NCI-H187 treated with DMSO at 0.1 percent for 48 hours (cell line): ENCODE measurements at places on chromosomes 1 and 21.

DNA sequence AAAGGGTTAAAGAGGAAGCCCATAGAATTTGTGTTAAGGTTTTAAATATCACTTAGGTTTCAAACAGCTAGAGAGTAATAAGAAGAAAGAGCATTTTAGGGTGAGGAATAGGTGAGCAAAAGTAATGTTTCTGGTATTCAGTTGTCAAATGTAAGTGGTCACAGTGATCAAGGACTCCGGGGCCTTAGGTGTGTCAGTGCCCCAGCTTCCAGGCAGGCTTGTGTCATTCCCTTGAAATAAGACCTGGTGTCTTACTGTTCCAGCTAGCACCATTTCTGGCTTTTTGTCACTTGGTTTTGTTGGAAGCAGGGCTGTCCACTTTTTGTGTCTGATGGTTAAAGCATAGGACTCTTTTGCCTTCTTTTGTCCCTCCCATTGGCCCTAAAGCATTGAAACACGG is 69.6 kb downstream of the DYRK1A start:
- DNase-seq, result no peak

- DNase-seq, result no peak
Observed at GRCh38 chr1:39462074-39462473, 29.4 kb upstream of the BMP8A start.

DNA sequence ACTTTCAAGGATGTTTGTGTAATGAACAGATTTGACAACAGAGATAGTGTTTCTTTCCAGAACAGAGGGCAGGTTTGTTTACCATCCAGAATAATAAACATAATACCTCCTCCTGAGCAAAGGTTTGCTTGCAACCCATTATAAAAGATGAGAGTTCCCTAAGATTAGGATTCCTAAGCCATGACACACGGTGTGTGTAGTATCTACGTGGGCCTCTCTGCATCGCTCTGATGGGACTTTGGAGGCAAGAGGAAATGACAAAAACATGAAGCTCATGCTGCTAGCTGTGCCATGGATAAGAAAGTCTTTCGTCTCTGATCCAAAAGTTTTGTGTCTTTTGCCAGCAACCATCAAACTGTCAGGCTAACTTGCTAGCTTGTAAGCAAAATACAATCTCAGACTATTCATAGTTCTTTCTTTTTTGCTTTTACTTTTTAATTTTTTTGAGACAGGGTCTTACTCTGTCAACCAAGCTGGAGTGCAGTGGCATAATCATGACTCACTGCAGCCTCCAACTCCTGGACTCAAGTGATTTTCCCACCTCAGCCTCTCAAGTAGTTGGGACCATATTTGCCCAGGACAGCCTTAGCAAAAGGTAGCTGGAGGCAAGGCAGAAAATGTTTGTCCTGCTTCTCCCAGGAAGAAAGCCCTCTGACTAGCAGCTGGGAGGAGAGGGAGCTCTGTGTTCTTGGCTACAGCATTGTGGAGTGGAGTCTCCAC is 81.1 kb downstream of the LHX4 start:
- DNase-seq, result no peak

- DNase-seq, result no peak
Observed at GRCh38 chr1:230713547-230713914, 391 bp downstream of the AGT start.

- DNase-seq, result no peak
Observed at GRCh38 chr1:208027861-208028260, 116.9 kb upstream of the CD34 start.

- DNase-seq, result no peak
Observed at GRCh38 chr1:162214202-162214601, 144.7 kb downstream of the NOS1AP start.

DNA sequence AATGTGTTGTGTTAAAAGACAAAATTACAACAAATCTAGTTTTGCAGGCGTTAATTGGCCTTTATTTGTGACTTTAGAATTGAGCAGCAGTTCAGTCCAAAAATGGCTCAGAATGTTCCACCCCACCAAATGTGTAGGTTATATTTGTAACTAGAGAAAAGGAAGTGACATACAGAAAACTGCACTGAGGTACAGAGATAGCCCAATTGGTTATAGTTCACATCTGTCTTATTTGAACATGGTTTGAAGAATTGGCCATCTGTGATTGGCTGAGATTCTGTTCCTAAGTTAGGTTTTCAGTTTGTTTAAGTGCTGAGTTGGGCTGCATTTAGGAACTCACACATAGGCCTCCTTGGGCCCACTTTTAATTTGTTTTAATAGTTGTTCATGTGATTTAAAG is 12.0 kb upstream of the FMO2 start:
- no peak for DNase-seq

DNA sequence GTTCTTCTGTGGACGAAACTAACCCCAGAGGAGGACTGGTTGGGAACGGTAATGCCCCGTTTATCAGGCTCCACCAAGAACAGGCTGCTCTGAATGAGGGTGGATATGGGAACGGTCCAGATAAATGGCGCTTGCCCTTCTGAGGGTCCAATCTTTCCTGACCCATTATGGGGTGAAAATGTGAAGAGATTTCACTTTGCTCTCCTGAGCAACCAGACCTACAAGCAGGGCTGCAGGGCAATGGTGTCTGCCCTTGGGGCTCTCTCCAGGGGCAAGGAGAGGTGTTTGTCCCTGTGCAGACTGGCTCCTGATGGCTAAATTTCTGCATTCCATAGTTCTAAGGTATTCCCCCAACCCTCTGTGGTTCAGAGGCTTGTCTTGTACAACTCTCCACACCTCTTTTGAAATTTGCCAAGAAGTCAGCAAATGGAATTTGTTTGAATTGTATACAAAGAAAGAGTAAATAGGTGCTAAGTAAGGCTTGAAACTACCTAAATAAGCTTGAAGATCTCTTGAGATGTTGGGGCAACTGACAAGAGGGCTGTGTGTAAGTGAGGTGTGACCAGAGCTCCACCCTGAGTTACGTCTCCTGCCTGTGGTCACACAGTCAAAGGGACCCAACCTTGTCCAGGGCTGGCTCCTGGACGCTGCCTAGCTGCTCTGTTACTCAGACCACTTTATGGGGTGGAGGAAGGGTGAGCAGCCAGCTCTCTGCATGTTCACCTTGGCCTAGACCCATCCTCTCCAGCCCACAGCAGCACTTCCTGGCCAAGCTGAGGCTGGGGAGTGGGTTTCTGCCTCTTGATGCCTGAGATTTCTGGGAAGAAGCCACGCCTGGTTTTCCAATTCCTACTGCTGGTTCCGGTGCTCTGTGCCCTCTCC is 24.8 kb downstream of the SLC2A1 start:
- DNase-seq, result no peak

DNA sequence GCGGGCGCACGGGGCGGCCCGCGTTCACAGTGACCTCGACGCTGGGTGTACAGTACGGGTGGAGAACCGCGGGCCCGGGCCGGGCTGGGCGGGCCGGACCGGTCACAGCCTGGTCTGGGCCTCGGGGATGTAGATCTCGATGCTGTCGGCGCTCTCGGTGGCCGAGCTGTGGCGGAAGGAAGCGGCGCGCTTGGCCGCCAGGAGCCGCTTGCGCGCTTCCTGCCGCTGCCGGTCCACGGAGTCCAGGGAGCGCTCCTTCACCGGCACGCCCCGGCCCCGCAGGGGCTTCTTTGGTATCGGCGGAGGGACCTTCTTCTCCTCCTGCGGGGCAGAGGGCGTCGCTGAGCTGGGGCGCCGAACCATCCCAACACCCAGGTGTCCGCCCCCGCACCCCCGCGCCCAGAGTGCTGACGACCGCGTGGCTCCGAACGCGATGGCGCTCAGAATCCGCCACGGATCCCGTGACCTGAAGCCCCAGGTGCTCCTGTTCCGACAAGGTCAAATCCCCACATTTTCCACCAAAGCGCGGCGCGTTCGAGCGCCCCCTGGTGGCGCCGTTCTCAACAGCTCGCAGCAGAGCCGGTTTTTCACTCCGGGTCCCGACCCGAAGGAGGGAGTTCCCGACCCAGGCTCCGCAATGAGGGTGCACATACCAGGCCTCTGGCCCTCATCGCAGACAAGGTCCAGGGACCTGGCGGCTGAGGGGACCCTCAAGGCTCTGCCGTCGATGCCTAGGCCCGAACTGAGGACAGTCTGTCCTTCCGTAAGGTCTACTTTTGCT is 6.6 kb upstream of the SMIM12 start:
- no peak for DNase-seq

GRCh38 chr1:20123722-20124455 is 4.6 kb upstream of the PLA2G2D start:
- DNase-seq, result no peak

- no peak for DNase-seq
Observed at GRCh38 chr1:67342076-67342890, 34.6 kb downstream of the IL12RB2 start.

DNA sequence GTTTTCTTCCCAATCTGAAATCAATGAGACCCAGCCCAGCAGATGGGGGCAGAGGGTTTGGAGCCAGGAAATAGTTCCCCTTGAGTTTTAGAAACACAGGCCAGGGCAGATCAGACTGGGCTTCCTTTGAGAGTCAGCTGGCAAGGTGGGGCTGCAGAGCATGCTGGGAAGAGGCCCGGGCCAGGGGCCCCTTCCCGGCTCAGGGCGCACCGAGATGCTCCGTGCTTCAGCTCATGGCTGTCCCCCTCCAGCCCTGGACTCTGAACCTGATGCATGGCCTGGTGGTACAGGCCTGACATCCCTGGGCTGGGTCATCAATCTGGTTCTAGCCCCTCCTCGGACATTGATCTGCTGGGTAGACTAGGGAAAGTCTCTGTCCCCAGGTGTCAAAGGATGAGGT is 65.1 kb upstream of the RUNX3 start:
- DNase-seq, result no peak

GRCh38 chr21:29487154-29487553 is 188.4 kb downstream of the BACH1 start:
- DNase-seq, result no peak

DNA sequence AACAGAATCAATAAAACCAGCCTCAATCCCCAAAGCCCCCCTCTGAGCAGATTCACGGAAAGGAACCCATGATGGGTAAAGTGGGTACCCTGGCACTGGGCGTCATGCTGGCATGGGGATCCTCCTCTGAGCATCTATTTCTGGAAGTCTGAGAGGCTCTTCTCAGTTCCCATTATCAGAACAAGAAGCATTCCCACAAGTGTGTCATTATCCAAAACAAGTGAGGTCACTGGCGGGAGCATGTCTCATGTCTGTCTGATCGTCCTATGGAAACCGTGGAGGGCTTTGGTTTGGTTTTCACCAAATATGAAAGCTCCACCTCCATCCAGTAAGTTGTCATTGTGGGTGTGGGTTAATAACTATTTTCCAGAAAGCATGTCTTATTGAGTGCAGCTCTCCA is 70.7 kb downstream of the PGM1 start:
- DNase-seq, result no peak

DNA sequence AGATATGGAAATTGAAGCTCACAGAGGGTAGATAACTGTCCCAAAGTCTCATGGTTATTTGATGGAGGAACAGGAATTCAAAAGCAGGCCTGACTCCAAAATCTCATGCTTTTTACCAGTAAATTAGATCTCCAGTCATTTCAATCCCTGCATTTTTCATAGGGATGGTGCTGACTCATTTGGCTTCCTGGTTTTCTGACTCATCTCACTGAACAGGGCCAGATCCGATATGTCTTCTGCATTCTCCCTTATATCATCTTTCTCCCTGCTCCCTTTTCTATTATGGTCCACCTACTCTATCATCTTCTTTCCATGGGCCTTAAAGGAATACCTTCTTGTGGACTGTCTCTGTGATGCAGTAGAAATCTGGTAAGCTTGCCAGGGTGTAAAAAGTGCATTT is 187.2 kb downstream of the FGGY start:
- no peak for DNase-seq

- no peak for DNase-seq
Observed at GRCh38 chr1:9028921-9029705, 2.9 kb upstream of the SLC2A7 start.

DNA sequence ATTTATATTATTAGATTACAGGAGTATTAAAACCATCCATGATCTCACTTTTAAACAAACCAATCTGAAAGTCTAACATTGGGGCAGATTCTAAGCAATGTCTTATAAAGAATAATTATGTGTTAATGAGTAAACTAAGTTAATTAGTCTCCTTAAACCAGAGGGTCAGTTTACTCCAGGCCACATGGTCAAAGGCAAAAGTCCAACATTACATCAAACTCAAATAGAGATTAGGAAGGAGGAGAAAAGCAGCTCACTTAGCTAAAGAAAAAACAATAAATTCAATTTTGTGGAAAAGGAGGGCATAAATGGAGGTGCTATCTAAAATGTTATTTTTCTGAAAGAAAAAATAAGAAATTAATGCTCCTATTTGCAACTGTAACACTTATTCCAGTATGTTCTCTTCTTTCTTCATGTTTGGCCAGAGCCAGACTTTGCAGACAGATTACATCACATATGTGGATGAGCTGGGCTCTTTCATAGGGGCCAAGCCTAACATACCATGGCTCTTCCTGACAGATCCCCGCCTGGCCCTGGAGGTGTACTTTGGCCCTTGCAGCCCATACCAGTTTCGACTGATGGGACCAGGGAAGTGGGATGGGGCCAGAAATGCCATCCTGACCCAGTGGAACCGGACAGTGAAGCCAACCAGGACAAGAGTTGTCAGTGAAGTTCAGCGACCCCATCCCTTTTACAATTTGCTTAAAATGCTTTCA is 24.3 kb upstream of the FMO2 start:
- DNase-seq, result no peak

GRCh38 chr1:77281491-77282186 is at the start of gene AK5:
TSS of gene AK5 (plus strand) at chr1:77282019. CDS start at chr1:77282314, 295 bp downstream.
- DNase-seq, result no peak

DNA sequence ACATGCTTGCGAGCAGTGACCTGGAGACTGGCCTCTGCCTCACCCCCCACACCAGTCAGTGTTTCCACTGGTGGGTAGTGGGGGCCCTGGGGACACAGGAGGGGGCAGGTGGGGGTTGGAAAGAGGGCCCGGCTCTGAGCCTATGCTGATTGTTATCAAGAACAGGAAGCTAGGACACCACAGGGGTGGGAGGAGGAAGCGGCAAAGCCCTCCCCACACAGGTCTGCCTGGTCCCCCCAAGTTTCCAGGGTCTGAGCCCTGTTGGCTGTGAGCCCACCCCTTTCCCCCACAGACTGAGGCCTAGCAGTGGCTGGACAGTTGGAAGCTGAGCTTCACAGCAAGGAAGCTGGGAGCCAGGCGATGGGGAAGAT is 1.6 kb upstream of the PTPN7 start:
- no peak for DNase-seq

DNA sequence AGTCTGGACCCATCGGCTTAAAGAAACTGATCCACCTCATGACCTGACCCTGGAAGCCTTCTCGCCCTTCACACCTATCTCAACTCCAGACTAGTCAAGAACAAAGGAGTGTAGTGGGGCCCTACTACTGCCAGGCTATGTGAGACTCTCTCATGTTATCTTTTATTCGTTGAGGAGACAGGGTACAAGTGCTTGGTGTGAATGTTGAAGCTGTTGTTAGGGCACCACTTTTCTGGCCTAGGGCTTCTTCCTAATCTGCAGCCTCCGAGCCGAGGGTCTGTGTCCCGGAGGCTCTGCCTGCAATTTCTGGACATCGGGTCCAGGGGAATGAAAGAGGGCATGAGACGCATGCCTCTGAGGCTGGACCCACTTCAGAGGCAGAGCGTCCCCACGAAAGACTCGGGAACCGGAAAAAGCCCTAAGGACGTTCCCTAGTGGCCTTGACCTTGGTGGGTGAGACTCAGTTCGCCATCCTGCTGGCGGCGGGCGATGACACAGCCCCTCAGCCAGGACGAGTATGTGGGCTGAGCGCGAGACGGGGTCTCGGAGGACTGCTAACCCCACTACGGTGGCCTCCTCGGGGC is 671 bp downstream of the DNAJC11 start:
- no peak for DNase-seq
